Mesothelial cell of epicardium (in vitro differentiated cells): ENCODE measurements at places on chromosomes 5 and 9.

DNA sequence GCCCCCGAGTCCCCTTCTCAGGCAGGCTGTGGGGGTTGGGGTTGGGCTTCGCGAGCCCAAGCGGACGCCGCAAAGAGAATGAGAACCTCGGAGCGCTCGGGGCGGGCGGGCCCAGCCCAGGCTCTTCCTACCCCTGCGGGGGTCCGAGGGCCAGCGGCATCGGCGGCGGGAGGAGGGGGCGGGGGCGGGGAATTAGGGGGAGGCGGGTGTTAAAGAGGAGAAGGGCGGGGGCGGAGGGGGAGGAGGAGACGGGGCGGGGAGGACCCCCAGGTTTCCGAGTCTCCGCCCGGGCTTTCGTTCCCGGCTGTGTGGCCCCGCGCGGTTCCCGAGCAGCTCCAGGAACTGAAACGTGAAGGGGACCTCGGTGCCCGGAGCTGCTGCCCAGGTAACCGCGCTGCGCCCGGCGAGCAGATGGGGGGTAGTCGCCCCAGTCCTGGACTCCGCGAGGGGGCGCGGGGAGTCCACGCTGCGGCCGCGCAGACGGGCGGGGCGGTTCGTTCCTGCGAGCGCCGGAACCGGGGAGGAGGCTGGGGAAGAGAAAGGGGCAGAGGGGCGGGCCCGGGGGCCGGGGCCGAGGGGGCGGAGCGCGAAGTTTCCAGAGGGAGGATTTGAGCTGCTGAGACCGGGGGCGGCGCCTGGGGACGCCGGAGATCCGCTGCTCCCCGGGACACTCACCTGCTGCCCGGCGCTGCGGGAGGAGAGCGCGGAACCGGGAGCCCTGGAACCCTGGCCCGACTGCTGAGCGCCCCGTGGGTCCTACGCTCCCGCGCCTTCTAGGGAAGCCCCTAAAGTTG lies 38.4 kb upstream of the PLEKHG4B start:
- DNase-seq: no peak
- H3K4me3 ChIP-seq: peak overlapping the region; percentile 63
- peaks cover 55% of the 10 kb centered on the region for H3K27me3 ChIP-seq
- peaks cover 2% of the 10 kb centered on the region for H3K4me1 ChIP-seq

- peaks cover 26% of the 10 kb centered on the region for H3K36me3 ChIP-seq
- H3K27ac ChIP-seq: no peak overlapping the region
- H3K4me3 ChIP-seq: no peak overlapping the region
- DNase-seq: no peak
These were observed 13.8 kb downstream of the GARNL3 start for GRCh38 chr9:127278372-127278771.

GRCh38 chr5:108670591-108671289 lies 77.0 kb upstream of the FER start:
- no peak overlapping the region for H3K4me3 ChIP-seq
- H3K27ac ChIP-seq: no peak overlapping the region
- H3K4me1 ChIP-seq: peaks cover 13% of the 10 kb centered on the region
- peaks cover 16% of the 10 kb centered on the region for H3K27me3 ChIP-seq

- no peaks in the 10 kb centered on the region for H3K27me3 ChIP-seq
- H3K4me1 ChIP-seq: peaks cover 22% of the 10 kb centered on the region
- DNase-seq: no peak
- no peak overlapping the region for H3K27ac ChIP-seq
- H3K36me3 ChIP-seq: no peaks in the 10 kb centered on the region
- no peak overlapping the region for H3K4me3 ChIP-seq
These were observed 77.6 kb upstream of the TMC1 start for GRCh38 chr9:72443855-72444254.

GRCh38 chr9:15240927-15241326 lies 66.1 kb downstream of the TTC39B start:
- no peak overlapping the region for H3K4me3 ChIP-seq
- H3K27me3 ChIP-seq: no peaks in the 10 kb centered on the region
- DNase-seq: no peak
- no peak overlapping the region for H3K27ac ChIP-seq
- H3K4me1 ChIP-seq: peaks cover 3% of the 10 kb centered on the region

- H3K27ac ChIP-seq: no peak overlapping the region
- peaks cover 15% of the 10 kb centered on the region for H3K27me3 ChIP-seq
- H3K4me3 ChIP-seq: no peak overlapping the region
- DNase-seq: no peak
- H3K4me1 ChIP-seq: no peaks in the 10 kb centered on the region
These were observed 2.9 kb downstream of the TPD52L3 start for GRCh38 chr9:6330958-6331634.

DNA sequence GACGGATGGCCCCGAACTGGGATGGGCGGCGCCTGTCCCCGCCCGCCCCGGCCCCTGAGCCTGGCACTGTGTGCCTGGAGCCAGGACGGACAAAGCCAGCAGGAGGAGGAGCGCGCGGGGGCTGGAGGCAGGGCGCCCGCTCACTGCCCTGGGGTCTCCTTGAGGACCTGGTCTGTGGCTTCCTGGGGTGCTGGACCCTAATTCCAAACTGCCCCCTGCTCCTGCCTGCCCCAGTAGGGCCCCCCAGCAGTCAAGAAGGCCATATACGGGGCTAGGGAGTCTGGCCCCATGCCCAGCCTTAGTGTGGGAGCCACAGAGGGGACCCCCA lies 29.2 kb upstream of the RXRA start:
- no peak for DNase-seq
- no peak overlapping the region for H3K27ac ChIP-seq
- H3K36me3 ChIP-seq: no peaks in the 10 kb centered on the region
- peaks cover 10% of the 10 kb centered on the region for H3K4me1 ChIP-seq
- no peak overlapping the region for H3K4me3 ChIP-seq

GRCh38 chr5:117201001-117201400 lies 626.4 kb upstream of the SEMA6A start:
- H3K4me1 ChIP-seq: peaks cover 28% of the 10 kb centered on the region
- H3K27me3 ChIP-seq: no peaks in the 10 kb centered on the region
- DNase-seq: no peak
- no peak overlapping the region for H3K4me3 ChIP-seq

DNA sequence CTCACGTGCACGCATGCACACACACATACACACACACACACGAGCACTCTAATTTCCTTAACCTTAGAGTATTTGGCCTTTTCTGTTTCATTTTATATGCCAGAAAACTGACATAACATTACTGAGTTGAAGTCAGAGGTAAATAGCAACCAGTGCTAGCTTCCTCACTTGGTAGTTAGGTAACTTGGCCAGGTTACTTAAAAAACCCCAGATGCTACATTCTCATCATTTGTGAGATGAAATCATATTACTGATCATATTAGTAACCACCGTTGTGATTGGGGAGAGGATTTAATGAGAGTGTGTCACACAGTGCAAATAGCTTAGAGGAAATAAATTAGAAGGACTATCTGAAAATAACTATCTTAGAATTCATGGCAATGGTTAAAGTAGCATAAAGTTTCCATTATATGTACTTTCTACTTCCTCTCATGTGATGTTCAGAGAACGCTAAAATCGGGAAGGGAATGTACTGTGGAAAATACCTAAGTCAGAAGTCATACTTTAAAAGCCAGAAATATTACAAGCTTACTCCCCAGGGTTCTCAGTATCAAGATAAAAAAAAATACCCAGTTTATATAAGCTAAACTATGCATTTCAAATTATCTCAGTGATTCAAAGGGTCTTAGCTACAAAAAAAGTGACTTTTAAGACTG lies 120.5 kb downstream of the TUSC1 start:
- H3K4me1 ChIP-seq: no peaks in the 10 kb centered on the region
- H3K27me3 ChIP-seq: no peaks in the 10 kb centered on the region
- H3K36me3 ChIP-seq: no peaks in the 10 kb centered on the region

GRCh38 chr9:87725900-87726709 lies at the start of gene CTSL:
TSS of gene CTSL (plus strand) at chr9:87726119. CDS start at chr9:87727604, 1,485 bp downstream.
- H3K36me3 ChIP-seq: peaks cover 20% of the 10 kb centered on the region
- no peaks in the 10 kb centered on the region for H3K27me3 ChIP-seq
- DNase-seq: peak; percentile 75
- H3K27ac ChIP-seq: peak within 1 kb of the TSS; percentile 95

DNA sequence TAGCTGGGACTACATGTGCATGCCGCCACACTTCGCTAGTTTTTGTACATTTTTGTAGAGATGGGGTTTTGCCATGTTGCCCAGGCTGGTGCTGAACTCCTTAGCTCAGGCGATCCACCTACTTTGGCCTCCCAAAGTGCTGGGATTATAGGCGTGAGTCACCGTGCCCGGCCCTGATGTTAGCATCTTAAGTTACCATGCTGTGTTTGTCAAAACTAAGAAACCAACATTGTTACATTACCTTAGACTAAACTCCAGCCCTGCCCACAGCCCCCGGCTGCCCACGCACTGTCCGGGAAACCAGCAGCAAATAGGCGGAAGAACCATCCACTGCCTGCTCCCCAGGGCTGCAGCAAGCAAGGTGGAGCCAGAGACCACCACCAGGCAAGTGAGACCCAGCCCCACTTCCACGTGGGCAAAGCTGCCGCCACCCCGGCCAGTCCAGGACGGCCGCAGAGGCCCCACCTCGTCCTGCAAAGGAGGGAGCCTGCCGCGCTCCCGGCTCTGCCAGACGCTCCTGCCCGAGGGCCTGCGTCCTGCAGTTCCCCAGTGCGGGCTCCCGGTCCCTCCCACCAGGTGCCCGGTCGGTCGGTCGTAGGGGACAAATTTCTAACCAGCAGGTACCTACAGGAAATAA lies 35.7 kb upstream of the TXN start:
- DNase-seq: no peak
- no peaks in the 10 kb centered on the region for H3K36me3 ChIP-seq
- no peak overlapping the region for H3K27ac ChIP-seq

GRCh38 chr9:15670246-15670645 lies 117.4 kb downstream of the CCDC171 start:
- no peaks in the 10 kb centered on the region for H3K27me3 ChIP-seq
- H3K4me3 ChIP-seq: no peak overlapping the region
- no peak for DNase-seq
- no peaks in the 10 kb centered on the region for H3K4me1 ChIP-seq

GRCh38 chr5:138179277-138179857 lies 455 bp downstream of the KIF20A start:
- H3K27ac ChIP-seq: no peak overlapping the region
- H3K36me3 ChIP-seq: peaks cover 5% of the 10 kb centered on the region
- H3K4me3 ChIP-seq: no peak overlapping the region
- H3K27me3 ChIP-seq: no peaks in the 10 kb centered on the region
- no peak for DNase-seq
- peaks cover 24% of the 10 kb centered on the region for H3K4me1 ChIP-seq

DNA sequence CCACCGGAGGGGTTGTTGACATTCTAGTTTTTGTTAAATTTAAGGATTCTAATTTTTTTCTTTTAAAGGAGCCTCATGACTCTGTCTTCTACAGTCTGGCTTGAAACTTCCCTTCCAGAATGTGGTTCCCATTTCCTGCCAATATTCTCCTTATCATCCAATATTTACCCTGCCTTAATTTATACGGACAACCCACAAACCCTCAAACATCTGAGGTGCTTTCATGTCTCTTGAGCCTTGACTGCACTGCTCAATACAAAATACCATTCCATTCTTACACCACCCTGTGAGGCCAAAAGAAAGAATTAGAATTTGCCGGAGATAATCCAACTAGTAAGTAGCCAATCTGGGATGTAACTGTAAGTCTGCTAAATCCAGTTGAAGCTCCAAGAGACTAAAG lies 346.5 kb downstream of the SPOCK1 start:
- no peaks in the 10 kb centered on the region for H3K27me3 ChIP-seq
- H3K4me3 ChIP-seq: no peak overlapping the region
- no peak for DNase-seq
- H3K36me3 ChIP-seq: no peaks in the 10 kb centered on the region
- no peak overlapping the region for H3K27ac ChIP-seq
- H3K4me1 ChIP-seq: peaks cover 16% of the 10 kb centered on the region

- no peak overlapping the region for H3K4me3 ChIP-seq
- H3K4me1 ChIP-seq: peaks cover 1% of the 10 kb centered on the region
- no peak for DNase-seq
- no peaks in the 10 kb centered on the region for H3K36me3 ChIP-seq
These were observed 126.0 kb upstream of the IL12B start for GRCh38 chr5:159456261-159456660.

- no peaks in the 10 kb centered on the region for H3K27me3 ChIP-seq
- no peak overlapping the region for H3K4me3 ChIP-seq
- peaks cover 8% of the 10 kb centered on the region for H3K4me1 ChIP-seq
- H3K27ac ChIP-seq: no peak overlapping the region
- no peaks in the 10 kb centered on the region for H3K36me3 ChIP-seq
- DNase-seq: no peak
These were observed 1787.7 kb downstream of the EFNA5 start for GRCh38 chr5:105882956-105883481.
